ENCODE measurements at places on chromosomes 13 and 19. TPM values are rescaled to one million over a fixed set of nuclear protein-coding genes. Genes with fewer than 3 reads are reported as not detected.

GRCh38 chr13:32136716-32137115 lies 105.1 kb downstream of the FRY start:
- no peak for DNase-seq

GRCh38 chr19:8363803-8364771 lies at the start of gene ANGPTL4:
Gene ANGPTL4 (plus strand): TSS chr19:8364155. CDS start chr19:8364322, 167 bp downstream.
- DNase-seq, result peak; percentile 82

DNA sequence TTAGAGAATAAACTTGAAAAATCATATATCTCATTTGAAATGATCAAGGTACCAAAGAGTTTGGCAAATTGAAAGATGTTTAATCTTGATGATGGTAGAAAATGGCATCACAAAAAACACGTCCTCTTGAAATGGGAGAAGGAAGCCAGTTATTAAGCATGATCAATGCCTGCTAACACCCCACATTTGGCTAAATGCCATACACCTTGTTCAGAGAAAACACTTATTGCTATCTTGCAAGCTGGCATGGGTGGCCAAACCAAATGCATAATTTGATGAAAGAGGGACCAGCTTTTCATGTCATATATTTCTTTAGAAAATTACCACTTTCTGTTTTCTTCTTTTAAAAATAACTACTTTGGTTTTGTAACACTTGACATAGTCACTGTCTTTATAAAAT lies 141.3 kb downstream of the ZAR1L start:
- DNase-seq, result no peak

DNA sequence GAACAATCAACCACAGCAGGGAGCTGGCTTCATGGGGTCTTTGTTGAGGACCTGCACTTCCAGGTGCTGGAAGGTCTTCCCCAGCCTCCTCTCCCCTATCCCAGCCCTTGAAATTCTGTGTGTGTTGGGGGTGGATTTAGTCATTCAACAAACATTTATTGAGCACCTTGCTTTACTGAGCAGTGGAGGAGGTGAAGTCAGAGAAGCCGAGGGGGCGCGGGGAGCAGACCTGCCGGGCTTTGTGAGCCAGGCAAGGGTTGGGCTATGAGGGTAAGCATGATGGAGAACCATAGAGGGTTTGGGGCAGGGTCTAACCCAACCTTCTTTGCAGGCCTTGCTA lies 3.5 kb upstream of the C19orf85 start:
- no peak for DNase-seq

Gene C19orf53
- total RNA-seq, result 17.3 TPM

Measured in umbilical cord (tissue), 2 donors.